NCI-H1092 treated with DMSO at 0.1 percent for 48 hours (cell line): ENCODE measurements at places on chromosomes 5 and 9.
A peak's percentile ranks its signal among the peaks of the same experiment; 100 is the strongest.

- no peak for DNase-seq
Measured at GRCh38 chr9:15132091-15132490, 174.9 kb downstream of the TTC39B start.

- no peak for DNase-seq
Measured at GRCh38 chr5:127331890-127332649, 41.5 kb downstream of the MEGF10 start.

- no peak for DNase-seq
Measured at GRCh38 chr5:121199216-121199999, 652.3 kb upstream of the FTMT start.

- peak; percentile 73 for DNase-seq
Measured at GRCh38 chr9:34417734-34418133, 40.6 kb downstream of the FAM219A start.

GRCh38 chr9:93255994-93256877 is 72.3 kb downstream of the WNK2 start:
- DNase-seq: no peak

DNA sequence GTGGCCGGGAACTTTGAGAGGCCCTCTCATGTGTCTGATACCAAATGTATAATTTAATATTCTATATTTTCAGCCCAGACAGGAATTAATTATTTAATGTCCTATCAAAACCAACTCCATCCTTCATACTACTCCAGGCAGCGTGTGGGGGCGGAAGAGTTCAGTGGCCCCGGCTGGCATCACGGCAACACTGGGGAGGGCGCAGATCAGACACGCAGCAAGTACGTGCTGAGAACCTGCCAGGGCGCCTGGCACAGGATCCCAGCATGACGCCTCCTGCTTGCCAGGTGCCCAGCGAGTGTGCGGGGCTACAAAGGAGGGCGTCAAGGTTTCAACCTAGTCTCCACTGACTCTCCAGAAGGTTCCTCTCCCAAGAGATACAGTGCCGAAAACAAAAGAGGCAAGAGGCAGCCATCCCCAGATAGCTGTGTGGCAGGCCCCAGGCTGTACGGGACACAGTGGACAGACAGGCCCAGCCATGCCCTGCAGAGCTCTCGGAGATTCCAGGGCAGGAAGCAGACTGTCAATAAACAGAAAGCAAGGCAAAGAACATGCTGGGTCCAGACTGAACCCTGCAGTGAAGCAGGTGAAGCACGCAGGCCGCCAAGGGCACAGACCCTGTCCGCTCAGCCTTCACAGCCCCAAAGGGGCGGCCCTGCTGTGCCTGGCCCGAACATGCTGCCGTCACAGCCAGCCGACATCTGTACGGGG is 110.3 kb downstream of the VAV2 start:
- DNase-seq: peak; percentile 83

- no peak for DNase-seq
Measured at GRCh38 chr9:128877852-128878251, 3.9 kb downstream of the KYAT1 start.

GRCh38 chr9:116685166-116685565 is 1.9 kb upstream of the TRIM32 start:
- DNase-seq: no peak

- DNase-seq: no peak
Measured at GRCh38 chr9:3898461-3899218, 372.8 kb upstream of the RFX3 start.

GRCh38 chr5:10699987-10700386 is 61.0 kb downstream of the DAP start:
- DNase-seq: no peak

DNA sequence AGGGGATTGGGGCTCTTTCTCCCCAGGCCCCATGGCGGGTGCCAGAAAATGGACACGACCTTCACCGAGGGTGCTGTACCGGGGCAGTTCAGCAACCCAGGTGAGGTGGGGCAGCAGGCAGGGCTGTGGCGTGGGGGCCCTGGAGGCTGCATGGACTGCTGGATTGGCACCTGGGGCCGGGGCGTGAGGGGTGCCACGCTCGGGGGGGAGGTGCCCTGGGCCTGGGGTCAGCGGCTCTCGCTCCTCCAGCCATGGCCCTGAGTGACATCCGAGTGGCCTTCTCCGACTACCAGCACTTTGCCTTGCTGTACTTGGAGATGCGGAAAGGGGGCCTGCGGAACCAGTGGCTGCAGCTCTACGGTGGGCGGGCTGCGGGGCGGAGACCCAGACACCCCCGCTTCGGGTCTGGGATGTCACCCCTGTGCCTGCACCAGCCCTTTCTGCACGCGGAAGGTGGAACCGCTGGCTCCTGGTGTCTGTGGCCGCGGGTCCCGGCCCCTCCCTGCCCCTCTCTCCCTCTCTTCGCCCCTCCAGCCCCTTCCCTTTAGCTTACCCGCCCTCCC is 1.8 kb downstream of the LCNL1 start:
- DNase-seq: no peak

- peak; percentile 90 for DNase-seq
Measured at GRCh38 chr9:77015327-77016048, 4.0 kb upstream of the FOXB2 start.

GRCh38 chr5:54743997-54744788 is 226.6 kb downstream of the SNX18 start:
- no peak for DNase-seq

DNA sequence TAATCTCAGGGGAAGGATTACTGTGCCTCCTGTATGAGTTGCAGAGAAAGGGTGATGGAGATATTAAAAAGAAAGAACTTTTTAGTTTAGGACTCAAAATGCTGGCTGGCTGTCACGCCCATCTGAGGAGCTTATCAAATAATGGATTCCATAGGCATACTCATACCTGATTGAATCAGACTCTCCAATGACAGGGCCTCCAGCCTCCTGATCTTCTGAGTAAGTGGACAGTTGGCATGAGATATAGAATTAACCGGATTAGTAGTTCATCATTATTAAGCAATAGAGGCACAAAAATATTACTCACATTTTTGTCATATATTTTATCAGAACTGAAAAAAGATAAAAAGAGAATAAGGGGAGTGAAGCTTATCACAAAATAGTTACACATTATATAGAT is 157.0 kb upstream of the RASA1 start:
- no peak for DNase-seq

GRCh38 chr5:175115831-175116230 is 328.2 kb downstream of the DRD1 start:
- DNase-seq: no peak

GRCh38 chr5:14270209-14270702 is 127.1 kb downstream of the TRIO start:
- DNase-seq: peak; percentile 56

DNA sequence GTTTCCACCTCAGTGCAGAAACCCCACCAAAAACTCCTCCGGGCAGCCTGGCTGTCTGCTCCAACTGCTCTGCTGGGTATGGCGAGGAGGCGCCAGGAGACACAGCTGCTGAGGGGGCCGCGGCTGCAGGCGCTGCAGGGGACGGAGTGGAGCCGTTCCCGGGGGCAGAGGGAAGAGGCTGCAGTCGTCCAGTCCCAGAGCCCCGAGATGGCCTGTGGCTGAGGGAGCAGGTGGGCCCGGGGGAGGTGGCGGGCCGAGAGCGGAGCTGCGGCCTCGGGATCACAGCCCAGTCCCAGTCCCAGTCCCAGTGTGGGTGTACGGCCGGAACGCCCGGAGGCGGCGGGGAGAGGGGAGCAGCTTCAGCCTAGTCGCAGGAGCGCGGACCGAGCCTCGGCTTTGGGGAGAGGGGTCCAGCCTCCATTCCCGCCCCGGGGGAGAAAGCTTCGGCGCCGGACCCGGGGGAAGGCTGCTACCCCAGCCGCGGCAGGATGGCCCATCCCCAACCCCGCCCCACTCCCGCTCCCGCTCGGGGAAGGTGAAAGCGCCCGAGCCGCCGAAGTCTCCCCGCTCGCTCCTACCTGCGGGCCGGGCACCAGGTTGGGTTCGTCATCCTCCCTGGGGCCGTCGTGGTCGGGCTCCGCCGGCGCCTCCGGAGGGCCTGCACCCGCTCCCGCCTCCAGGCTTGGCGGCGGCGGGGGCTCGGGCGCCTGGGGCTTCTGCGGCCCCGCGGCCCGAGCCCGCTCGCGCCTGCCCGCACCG is 513 bp downstream of the FAM193B start:
- no peak for DNase-seq

- DNase-seq: peak; percentile 29
Measured at GRCh38 chr5:125274938-125275724, 528.7 kb upstream of the ZNF608 start.

DNA sequence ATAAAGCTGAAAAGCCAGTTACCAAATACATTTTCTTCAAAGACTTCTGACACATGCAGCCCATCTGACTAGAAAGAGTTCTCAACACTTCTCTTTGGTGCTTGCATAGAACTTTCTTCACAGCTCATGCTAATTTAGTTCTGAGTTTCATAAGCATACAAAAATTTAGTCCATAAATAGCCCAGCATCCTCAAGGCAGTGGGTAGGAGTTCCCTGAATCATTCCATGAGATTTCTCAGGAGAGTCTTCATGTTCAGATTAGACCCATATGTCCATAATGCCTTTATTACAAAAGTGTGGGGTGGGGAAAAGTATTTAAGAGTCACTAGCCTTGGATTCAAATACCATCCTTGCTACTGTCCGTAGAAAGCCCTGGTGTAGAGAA is 290.2 kb upstream of the RGMB start:
- DNase-seq: no peak

DNA sequence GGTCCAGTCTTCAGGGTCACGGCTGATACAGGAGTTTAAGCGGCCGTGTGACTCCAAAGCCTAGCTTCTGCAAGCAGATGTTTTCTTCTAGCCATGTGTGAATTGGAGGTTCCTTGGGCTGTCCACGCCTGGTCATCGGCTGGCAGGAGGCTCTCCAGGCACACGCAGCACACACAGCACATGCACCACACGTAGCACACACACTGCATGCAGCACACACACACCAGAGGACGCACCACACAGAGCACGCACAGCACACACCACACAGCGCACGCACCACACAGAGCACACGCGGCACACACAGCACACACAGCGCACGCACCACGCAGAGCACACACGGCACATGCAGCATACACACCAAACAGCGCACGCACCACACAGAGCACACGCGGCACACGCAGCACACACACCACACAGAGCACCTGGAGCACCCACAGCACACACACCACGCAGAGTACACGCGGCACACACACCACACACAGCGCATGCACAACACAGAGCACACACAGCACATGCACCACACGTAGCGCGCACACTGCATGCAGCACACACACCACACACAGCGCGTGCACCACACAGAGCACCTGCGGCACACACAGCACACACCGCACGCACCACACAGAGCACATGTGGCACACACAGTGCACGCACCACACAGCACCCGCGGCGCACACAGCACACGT is 234.3 kb downstream of the FANCC start:
- no peak for DNase-seq
